ENCODE measurements at places on chromosomes 1 and 21.

- no peak for DNase-seq
Measured at GRCh38 chr1:158274797-158275196, 14.9 kb upstream of the CD1C start.

GRCh38 chr21:39397646-39398385 is 47.8 kb downstream of the LCA5L start:
- DNase-seq: no peak

DNA sequence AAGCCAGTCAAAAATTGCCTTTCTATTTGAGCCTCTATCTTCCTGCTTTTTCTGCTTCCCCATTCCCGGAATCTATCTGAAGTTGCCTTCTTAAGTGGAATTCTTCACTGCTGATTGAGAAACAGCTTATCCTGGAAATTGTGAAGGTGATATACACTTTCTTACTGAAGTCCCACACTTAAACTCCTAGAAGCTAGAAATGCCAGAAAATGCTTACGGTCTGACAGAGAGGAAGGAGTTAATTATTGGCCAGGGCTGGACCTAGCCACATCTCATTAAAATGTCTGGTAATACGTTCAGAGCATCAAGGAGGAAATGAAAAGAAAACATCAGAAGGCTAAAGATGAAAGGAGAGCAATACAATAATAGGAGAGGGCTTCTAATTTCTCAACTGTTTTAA is 292.5 kb upstream of the SNX7 start:
- DNase-seq: no peak

DNA sequence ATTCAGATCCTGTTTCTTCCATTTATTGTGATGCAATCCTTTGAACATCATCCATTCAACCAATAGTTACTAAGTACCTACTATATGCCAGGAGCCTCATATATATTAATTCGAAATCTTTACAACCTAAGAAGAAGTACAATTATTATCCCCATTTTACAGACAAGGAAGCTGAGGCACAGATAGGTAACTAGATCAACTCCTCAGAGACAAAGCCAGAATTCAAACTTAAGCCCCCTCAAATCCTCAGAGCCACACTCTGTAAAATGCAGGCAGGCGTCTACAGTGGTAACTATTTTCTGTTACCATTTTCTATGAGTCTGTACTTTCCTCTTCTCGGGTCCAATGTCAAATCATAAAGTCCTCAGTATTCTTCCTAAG is 107.9 kb downstream of the SLC45A1 start:
- no peak for DNase-seq

- no peak for DNase-seq
Measured at GRCh38 chr1:4064150-4064889, 164.2 kb upstream of the C1orf174 start.

DNA sequence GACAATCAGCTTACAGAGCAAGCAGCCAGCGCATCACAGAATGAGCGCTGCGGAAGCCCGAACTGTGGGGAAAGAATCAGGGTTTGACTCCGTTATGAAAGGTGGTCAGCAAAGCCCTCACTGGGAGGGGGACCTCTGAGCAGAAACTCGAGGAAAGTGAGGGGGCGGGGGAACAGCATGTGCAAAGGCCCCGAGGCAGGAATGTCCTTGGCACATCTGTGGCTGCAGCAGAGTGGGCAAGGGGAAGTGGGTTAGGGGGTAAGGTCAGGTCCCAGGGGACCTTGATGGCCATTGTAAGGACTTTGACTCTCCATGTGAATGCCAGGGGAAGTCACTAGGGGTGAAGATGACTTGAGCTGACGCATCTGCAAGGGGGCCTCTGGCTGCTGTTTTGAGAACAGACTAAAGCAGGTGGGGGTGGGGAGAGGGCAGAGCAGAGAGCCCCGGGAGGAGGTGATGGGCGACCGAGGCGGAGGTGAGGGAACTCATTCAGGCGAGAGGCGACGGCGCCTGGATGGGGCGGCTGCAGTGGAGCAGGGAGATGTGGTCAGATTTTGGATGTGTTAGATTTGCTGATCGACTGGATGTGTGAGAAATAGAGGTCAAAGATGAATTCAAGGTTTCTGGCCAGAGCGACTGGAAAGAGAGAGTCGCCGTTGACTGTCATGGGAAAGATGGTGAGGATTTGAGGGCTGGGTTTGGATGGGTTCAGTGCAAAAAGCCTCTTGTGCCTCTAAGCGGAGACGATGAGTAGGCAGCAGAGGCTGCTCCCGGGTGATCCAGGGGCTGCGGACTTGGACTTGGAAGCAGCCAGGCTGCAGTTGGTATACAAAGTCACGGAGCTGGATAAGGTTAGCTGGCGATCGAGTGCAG is 108.0 kb upstream of the ZBTB40 start:
- DNase-seq: no peak

DNA sequence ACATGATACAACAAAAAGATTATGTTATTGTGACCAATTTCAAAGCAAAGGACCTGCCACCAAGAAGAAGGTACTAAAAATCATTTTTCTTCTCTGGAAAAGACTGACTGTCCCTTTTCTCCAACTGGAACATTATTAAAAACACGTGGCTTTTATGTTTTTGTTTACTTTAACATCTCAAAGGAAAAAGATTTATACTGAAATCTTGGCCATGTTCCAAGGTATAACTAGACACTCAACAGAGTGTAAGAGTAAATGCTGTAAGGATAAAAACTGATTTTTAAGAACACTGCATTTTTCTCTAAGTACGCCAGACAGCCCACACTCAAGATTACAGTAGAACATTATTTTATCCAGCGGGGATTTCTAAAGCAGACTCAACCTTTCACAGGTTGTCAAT is 62.1 kb downstream of the BRWD1 start:
- DNase-seq: no peak

DNA sequence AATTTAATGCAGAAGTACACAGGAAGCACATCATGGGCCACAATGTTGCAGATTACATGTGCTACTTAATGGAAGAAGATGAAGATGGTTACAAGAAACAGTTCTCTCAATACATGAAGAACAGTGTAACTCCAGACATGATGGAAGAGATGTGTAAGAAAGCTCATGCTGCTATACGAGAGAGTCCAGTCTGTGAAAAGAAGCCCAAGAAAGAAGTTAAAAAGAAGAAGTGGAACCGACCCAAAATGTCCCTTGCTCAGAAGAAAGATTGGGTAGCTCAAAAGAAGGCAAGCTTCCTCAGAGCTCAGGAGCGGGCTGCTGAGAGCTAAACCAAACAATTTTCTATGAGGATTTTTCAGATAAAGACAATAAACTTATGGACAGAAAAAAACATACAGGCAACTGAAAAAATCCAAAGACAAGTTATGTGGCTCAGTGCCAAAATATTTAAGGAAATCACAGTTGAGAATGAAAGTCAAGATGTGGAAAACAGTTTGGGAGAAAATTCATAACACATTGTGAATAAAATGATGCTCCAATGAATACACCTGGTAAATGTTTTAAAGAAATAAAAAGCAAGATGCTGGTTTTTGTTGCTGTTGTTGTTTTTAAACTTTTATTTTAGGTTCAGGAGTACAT is 2.8 kb upstream of the ZNF644 start:
- no peak for DNase-seq

- DNase-seq: no peak
Measured at GRCh38 chr1:910881-911721, 12.6 kb upstream of the SAMD11 start.

GRCh38 chr1:9612871-9613624 is 24.3 kb downstream of the TMEM201 start:
- no peak for DNase-seq

DNA sequence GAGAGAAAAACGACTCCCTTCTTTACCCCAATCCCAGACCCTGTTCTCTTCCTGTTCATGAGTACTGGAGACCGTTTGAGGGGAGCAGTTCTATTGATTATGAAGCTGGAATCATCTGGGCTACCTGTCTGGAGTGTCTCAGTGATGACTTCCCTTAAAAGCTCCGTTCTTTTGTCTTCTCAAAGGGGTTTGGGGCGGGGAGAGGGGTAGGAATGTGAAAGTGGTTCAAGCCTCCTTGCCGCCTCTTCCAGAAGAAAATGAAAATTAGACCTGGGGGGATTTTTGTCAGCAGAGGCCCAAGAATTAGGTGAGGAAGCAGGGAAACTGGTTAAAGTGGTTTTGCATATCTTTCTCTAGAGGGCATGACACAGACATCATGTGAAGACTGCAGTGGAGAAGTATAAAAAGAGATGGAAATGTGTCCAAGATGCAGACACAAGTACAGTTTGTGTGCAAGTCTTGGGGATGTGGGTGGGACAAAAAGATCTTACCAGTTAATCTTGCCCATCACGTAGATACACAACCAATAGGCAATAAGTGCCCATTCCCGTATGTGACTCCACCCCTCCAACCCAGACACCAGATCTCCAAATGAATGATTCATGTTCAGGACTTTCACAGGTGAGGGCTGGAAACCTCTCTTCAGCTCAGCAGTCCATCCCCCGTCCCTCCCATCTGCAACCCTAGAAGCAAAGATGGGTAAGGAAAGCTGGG is 470 bp upstream of the MTMR11 start:
- DNase-seq: no peak

GRCh38 chr21:32712043-32712442 is 15.8 kb downstream of the SYNJ1 start:
- no peak for DNase-seq

- DNase-seq: no peak
Measured at GRCh38 chr21:40829791-40830190, 17.2 kb downstream of the DSCAM start.

DNA sequence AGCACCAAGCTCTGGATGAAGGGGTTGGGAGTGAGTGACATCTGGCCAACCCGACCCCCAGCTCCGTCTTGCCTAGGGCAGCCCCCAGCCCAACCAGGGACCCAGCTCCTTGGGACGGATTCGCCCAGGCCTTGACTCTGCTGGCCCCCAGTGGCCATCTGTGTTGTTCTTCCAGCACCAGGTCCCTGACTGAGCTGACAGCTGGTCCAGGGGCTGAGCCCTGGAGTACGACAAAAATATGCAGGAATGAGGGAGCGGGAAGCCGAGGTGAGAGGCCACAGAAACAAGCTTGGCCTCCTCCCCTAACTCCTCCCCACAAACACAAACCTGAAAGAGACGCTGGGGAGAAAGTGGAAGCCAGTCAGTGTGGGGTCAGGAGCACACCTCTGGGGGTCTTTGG is 55.0 kb upstream of the PAX7 start:
- peak; percentile 51 for DNase-seq

- DNase-seq: no peak
Measured at GRCh38 chr1:15188130-15188524, 34.6 kb downstream of the TMEM51 start.

DNA sequence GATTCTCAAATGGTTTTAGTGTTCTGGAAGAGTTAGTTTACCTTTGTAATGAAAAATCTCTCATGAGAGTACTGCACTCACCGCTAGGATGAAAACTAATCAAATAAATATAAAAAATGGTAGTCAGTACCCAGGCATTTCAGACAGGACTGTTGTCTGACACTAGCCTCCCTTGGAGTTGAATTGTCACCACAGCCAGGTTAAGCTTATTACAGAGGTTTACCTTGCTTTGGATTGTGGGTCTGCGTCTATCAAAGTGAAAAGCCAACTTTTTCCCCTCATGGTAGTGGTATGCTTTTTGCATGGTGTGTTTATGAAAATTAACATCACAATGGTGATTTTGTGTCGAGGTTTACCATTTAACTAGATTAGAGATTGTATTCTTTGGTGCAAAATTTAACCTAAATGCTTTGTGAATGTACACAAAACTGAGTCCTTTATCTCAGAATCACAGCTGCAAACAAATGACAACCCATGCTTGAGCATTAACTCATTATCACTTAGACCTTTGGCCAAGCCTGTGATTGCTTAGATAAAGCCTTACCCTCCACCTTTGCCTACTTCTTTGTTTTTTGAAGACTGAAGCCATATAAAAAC is 20.1 kb downstream of the RAP1A start:
- no peak for DNase-seq

DNA sequence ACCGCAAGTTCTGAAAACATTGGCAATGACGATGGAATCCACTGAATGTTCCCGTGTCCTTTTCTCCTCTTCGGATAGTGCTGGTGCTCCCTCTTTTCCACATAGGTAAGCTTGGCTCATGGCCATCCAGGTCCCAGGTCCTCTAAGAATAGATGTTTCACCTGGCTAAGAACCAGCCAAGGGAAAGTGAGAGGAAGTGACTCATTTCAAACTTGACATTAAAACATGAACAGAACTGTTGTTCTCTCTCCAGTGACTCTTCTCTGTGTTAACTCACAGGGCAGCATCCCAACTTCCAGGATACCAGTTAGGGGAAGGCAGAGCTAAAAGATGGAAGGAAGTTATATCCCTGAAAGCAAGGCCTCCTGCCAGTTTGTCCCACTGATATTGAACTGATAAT is 493.8 kb upstream of the CHRM3 start:
- no peak for DNase-seq

GRCh38 chr21:29349702-29350101 is 51.0 kb downstream of the BACH1 start:
- DNase-seq: no peak

GRCh38 chr1:8182034-8182761 is 135.7 kb upstream of the SLC45A1 start:
- DNase-seq: no peak

GRCh38 chr1:2575801-2576663 is 10.5 kb upstream of the PRXL2B start:
- DNase-seq: no peak

DNA sequence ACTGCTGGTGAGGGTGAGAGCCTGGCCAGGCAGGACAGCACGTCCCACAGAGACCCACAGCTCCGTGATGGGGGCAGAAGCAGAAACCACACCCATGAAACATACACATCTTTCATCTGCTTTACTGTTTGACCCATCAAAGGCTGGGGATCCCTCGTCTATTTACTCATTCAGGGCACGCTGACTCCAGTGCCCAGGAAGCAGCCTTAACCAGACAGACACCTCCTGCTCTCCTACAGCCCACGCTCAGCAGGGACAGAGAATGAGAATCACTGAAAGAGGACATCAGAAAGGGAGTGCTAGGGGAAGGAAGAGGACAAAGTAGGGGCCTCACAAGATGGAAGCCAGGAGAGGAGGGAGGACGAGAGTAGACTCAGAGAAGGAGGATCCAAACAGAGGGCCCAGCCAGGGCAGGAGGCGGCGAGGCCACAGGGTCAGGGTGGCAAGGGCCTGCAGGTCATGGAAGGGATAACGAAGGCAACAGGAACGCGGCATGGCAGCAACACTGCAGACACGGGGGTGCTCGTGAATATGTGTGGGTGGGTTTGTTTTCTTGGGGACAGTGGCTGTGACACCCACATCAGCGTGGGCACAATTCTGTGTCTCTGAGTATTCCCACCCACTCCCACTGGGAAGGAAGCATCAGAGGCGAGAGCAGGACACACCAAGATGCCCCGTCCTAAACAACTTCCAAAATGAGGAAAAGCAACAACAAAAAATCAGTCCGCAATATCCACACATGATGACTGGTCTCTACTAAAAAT is 15.4 kb upstream of the NADK start:
- no peak for DNase-seq

Data from stimulated activated CD4-positive, alpha-beta T cell treated with anti-CD3 and anti-CD28 coated beads, Interleukin-12 subunit alpha, Interleukin-12 subunit beta, amount 100 ng/mL, for 24 hours (primary cell).